ENCODE measurements at places on chromosomes 6 and 20.
A peak's percentile ranks its signal among the peaks of the same experiment; 100 is the strongest.

DNA sequence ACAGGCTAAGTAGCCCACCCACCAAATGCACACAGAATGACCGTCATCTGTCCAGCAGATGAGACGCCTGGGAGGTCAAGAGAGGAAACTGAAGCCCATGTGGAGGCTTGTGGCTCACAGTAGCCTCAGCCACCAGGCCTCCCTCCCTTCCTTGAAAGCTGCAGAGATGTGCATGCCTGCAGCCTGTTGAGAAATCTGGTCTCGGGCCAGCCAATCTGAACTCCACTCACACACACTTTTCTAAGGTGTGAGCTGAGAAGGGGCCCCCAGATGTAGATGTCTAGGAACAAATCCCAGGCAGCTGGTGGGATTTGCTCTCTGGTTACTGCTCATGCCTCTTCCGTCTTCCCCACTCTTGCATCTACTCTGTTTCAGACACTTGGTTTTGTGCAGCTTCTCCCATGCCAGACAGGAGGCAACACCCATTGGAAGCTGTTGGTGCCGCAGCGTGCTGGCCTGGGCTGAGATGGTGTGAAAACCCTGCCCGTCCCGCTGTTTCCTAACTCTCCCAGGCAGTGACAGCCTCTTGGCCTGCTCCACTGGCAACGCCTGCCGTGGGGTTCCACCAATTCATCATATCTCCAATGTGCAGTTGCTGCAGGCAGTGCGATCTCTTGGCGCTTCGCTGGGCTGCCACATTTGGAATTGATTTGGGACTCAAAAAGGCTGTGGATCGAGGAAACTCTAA, 24.1 kb upstream of the PAX1 start:
- no peak for DNase-seq

- DNase-seq = no peak
These were observed 109.8 kb downstream of the BACH2 start for GRCh38 chr6:90186637-90187371.

GRCh38 chr20:7959484-7959883, 19.2 kb upstream of the HAO1 start:
- no peak for DNase-seq

- DNase-seq = no peak
These were observed 69.7 kb downstream of the RFPL4B start for GRCh38 chr6:112416866-112417265.

GRCh38 chr20:16017656-16018055, 555.6 kb downstream of the KIF16B start:
- DNase-seq = no peak

DNA sequence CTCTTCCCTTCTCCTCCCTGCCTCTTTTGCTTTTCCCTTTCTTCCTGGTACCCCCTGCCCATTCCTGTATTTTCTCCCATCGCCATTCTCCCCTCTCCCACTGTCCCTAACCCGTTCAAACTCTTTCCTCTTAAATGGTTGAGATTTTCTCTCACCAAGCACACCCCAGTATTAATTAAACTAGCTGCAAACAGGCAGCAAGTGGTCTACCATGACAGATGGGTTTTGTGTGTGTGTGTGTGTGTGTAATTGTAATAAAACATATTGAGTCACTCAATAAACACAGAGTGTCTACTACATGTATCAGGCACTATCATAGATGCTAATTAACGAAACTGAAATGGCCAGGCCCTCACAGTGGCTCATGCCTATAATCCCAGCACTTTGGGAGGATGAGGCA, 6.7 kb downstream of the RAET1E start:
- DNase-seq = no peak

GRCh38 chr6:21664314-21665109, 71.0 kb downstream of the SOX4 start:
- DNase-seq = no peak

- no peak for DNase-seq
These were observed 70.1 kb downstream of the NRN1 start for GRCh38 chr6:5936631-5937030.

- DNase-seq = no peak
These were observed 156.5 kb upstream of the FBXL4 start for GRCh38 chr6:99104218-99104617.

- no peak for DNase-seq
These were observed 57.6 kb downstream of the NRSN1 start for GRCh38 chr6:24183584-24183983.

DNA sequence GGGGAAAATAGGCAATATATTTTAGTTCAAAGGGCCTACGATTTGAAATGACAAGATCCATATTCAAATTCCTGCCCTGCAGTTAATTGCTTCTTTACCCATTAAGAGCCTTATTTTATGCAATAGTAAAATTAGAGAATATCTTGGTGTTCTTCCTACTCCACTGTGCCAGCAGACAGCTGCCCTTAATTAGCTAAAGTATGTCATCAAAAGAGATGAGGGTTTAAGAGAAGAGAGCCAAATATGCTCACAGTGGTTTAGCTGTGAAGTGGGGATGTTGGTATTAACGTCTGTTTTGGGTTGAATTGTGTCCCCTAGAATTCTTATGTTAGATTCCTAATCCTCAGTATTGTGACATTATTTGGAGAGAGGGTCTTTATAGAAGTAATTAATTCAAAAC, 148.1 kb downstream of the MOXD1 start:
- no peak for DNase-seq

- DNase-seq = no peak
These were observed 43.1 kb downstream of the RBM38 start for GRCh38 chr20:57434390-57434700.

GRCh38 chr6:118218156-118218555, 311.1 kb downstream of the SLC35F1 start:
- DNase-seq = no peak

GRCh38 chr6:143744551-143745165, 66.9 kb downstream of the PHACTR2 start:
- no peak for DNase-seq

- no peak for DNase-seq
These were observed 24.5 kb upstream of the SEC63 start for GRCh38 chr6:107982486-107982885.

GRCh38 chr20:59385480-59385879, 85.1 kb downstream of the EDN3 start:
- no peak for DNase-seq

DNA sequence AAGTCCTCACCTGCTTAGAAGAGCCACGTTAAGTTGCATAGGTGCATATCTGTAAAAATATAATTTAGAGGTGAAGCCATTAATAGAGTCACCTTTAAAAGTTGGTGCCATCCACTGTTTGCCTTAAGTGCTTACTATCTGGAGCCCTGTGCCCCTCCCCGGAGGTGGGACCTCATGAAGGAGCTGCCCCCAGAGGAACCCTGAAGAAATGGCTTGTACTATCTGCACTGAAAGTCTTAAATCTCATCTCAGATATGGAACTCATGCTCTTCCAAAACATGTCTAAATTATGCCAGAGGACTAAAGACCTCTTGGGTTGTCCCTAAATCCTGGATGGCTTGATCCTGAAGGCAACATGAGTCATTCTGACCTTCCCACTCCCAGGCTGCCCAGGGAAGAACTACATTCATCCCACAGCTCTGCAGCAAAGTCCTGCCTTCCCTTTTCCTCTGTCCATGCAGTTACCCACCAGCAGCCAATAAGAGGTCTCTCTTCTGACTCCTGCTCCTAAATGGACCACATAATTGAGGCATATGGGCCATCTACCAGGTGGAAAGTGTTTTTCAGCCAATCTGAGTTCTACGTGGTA, 85.3 kb downstream of the ASXL1 start:
- DNase-seq = no peak

DNA sequence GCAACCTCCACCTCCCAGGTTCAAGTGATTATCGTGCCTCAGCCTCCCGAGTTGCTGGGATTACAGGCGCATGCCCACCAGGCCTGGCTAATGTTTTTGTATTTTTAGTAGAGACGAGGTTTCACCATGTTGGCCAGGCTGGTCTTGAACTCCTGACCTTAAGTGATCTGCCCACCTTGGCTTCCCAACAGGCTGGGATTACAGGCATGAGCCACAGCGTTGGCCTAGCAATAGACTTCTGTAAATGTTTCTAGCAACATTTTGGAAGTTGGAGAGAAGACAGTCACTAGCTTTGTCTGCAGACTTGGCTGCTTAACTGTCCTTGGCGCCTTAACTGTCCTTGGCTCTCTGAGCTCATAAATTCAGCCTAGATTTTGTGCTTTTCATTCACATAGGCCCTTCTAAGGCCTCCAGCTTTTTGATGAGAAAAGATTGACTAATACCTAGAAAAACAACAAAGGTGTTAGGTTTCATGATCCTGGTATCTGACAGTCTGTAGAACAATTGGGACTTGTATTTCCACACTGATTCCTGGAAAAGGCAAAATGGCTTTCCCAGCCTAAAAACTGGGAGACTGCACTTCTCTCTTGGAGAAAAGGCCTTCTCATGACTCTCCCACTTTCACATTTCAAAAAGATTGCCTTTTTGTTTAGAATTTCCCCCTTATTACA, 49.7 kb downstream of the OR2B2 start:
- DNase-seq = no peak

GRCh38 chr6:31252625-31253024, 19.3 kb downstream of the HLA-C start:
- no peak for DNase-seq

DNA sequence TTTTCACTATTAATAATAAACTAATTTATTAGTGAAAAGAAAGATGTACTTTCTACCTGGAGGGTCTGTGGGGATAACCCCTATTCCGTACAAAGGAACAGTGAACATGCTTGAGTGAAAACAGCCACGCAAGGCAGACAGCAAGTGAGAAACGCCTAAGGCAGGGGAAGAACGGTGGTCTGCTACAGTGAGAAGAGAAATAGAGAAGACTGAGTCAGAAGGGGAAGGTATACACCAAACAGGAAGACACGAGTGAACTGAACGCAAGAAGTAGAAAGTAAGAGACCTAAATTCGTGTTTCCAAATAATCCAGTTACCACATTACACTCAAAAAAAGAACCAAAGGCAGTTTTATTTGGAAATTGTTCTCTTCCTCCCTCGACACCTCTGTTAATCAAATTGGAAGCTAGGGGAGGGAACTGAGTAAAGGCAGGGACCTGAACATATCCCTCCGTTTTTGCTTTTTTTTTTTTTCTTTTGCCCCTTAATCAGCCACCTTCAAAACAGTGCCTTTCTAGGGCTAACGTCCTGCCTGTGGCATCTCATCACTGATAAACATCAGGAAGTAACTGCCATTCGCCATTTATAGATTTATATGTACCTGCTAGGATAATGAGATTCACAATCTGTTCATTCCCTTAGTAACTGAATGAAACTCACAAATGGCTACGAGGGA, 48.9 kb downstream of the ATXN1 start:
- peak; percentile 41 for DNase-seq

DNA sequence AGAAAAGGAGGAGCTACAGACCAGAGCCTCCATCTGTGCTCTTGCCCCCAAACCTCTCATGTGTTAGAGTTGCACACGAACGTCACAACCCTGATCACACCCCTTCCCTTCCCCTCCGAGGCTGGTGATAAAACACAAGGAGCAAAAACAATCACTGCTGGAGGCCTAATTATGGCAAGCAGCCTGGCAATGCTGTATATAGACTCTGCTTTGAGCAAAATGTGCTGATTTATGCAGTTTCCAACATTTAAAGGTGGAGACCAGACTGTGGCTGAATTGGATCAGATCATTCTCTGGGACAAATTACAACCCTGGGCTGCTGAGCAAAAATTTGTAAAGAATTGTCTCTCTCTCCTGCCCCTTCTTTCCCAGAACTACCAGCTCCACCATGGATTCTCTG, 64.6 kb upstream of the SRSF6 start:
- no peak for DNase-seq

GRCh38 chr20:56439771-56440291, 27.8 kb downstream of the CASS4 start:
- DNase-seq = no peak

DNA sequence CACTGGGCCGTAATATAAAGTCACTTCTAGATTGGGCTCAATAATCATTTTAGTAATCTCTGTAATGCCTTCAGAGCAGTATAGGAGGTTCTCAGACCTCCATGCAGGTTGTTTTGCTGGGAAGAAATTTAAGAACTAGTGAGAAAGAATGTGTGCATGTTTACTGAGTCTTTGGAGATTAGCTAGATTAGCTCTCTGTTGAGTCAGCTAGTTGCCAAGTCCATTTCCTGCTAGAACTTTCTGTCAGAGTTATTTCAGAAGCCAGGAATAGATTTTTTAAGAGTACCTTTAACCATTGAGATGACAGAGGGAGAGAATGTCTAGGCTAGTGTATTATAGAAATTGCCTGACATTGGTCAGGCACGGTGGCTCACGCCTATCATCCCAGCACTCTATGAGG, 33.3 kb downstream of the ORC3 start:
- DNase-seq = no peak

- no peak for DNase-seq
These were observed 1.1 kb downstream of the NFKBIL1 start for GRCh38 chr6:31548544-31548873.

- DNase-seq = no peak
These were observed 123.5 kb upstream of the PREP start for GRCh38 chr6:105526225-105526872.

DNA sequence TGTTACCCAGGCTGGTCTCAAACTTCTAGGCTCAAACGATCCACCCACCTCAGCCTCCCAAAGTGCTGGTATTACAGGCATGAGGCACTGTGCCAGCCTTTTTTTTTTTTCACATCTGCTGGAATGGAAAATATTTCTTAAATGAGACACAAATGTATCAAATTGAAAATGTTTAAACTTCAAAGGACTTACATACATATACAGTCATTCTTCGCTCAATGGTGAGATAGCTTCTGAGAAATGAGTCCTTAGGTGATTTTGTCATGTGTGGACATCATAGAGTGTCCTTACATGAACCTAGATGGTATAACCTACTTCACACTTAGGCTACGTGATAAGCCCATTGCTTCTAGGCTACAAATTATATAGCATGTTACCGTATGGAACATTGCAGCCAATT, 43.1 kb downstream of the MICA start:
- DNase-seq = no peak

- no peak for DNase-seq
These were observed 41.0 kb upstream of the RAB23 start for GRCh38 chr6:57262901-57263694.

DNA sequence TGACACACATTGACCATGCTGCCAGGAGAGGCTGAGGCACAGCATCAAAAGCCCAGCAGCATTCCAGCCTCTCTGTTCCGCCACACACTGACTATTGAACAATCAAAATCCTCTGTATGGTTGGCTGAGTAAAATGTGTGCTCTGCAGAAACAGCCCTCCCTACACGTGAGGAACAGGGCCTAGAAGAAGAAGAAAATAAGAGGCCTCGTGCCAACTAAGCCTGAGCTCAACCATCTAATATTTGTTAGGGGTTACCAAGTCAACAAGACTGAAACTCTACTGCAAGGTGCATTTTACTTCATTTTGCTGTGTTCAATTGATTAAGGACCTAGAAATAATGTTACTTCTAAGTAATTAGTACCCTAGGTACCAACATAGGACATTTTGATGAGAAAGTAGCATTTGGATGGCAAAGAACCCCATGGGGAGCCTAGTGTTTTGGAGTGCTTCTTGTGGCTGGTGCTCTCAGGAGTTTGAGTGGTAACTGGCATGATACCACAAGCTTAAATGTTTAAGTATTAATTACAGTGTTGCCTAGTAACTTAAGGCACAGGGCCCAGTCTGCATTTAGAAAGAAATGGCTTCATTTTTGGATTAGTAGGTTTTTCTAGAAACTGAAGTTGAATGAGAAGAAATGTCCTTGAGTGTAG, 146.6 kb upstream of the PLN start:
- DNase-seq = no peak
